Stimulated activated CD4-positive, alpha-beta T cell treated with anti-CD3 and anti-CD28 coated beads, Interleukin-4, amount 100 ng/mL, for 4 hours (primary cell): ENCODE measurements at places on chromosomes 3 and 15.

DNA sequence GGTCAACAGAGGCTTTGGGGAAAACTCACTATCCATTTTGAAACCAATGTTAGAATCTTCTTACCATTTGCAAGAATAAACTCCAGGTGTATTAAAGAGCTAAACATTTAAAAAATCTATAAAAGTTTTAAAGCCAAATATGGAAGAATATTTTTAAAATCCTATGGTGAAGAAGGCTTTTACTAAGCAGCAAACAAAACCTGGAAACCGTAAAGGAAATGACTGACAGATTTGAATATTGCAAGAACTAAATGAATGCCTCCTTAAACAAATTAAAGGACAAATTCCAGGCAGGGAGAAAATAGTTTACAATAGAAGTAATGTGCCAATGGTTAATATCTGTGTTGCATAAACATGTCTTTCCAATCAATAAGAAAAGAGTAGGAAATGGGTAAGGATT is 68.1 kb downstream of the KLF15 start:
- no peak for DNase-seq

GRCh38 chr3:10936686-10937085 is 55.9 kb upstream of the SLC6A1 start:
- no peak for DNase-seq

DNA sequence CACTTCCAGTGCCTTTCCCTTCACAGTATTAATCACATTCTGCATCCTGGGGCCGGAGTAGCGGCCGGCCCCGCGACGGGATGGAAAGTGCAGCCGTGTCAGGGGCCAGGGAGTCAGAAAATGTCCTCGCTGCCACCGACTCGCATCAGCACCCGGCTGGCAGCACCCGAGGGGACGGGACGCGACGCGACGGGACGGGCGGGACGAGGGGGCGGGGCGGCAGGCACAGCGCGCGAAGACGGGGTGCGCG is 353 bp downstream of the ATG3 start:
- DNase-seq, result peak; percentile 77

- no peak for DNase-seq
These were observed 191.5 kb downstream of the TNIK start for GRCh38 chr3:171268677-171269076.

DNA sequence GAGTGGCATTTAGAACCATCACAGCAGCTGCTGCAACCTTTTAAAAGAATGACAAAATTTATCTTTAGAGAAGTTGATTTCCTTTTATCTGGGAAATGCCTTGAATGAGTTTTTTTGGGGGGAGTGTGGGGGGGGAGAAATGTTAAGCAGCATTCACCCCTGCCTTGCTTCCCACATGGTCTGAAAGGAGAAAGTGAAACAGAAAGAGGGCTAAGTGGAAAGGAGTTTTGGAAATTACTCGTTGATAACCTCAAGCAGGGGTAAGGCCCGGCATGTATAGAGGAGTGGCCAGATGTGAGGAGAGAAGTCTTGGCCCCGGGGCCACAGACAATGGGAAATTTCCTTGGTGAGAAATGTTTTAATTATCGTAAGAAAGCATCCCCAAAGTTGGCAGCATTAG is 23.5 kb downstream of the B3GALNT1 start:
- no peak for DNase-seq

DNA sequence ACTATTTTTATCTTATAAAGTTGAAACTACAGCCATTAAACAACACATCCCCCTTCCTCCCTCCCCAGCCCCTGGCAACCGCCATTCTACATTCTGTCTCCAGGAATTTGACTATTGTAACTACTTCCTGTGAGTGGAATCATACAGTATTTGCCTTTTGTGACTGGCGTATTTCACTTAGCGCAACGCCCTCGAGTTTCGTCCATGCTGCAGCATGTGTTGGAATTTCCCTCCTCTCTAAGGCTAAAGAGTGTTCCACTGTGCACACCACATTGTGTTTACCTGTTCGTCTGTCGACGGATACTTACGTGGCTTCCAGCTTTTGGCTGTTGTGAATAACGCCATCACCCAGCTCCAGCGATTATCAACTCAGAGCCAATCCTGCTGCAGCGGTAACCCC is 52.0 kb upstream of the DLG1 start:
- DNase-seq, result no peak

DNA sequence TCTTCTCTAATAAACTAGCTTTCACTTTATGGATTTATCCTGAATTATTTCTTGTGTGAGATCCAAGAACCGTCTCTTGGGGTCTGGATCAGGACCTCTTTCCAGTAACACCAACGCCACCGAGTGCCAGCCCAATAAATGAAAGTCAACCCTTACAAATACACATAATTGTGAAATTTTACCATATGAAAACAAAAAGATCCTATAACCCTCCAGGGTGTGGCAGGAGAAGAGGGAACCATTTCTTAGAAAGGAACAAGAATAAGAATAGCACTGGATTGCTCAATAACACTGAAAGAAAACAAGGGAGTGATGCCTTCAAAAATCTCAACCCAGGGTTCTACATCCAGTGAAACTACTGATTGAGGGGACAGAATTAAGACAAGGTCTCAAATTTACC is 51.6 kb upstream of the ACKR4 start:
- DNase-seq, result no peak
